GM20000 (cell line): ENCODE measurements at places on chromosomes 3 and 15.

DNA sequence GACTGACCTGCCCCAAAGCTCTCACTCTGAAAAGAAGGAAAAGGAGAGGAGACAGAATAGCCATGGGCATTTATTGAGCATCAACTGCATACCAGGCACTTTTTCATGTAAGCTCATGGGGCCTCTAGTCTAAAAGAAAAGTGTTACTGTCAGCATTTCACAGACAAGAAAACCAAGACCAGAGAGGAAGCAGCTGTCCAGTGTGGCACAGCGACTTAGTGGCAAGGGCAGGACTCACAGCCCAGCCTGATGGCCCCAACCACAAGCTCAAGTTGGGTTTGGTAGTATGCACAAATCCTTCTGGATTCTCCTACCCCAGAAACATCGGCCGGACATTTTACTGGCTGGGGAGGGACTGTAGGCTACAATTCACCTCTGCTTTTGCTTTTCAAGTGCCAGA is 5.8 kb downstream of the EFCC1 start:
- DNase-seq, result no peak

DNA sequence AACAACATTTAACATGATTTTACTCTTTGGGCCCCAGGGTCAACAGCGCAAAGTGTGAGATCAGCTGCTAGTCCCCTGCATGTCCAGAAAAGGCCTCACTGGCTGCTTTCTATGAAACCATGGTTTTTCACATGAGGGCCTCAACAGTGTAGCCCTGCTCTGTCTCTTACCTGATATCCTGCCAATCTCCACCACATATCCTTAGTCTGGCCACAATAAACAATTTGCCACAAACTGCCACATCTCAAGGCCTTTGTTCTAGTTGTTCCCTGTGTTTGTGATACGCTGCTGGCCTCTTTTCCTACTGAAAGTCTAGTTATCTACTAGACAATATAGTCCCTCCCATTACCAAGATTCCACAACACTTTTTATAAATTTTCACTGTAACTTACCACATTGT is 17.7 kb downstream of the VPS39 start:
- no peak for DNase-seq

DNA sequence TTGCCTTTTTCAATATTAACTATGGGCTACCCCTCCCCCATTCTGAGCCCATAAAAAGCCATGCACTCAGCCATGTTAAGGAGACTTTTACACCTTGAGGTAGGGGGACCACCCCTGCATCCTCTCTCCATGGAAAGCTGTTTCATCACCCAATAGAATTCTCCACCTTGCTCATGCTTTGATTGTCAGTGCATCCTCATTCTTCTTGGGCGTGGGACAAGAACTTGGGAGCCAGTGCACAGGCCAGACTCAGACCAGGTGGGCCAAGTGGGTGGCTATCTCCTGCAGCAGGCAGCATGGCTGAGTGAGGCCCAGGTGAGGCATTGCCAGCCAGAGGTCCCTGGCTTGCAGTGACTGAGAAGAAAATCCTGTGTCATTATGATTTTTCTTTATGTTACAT is 357.4 kb upstream of the CDIN1 start:
- DNase-seq, result no peak

- no peak for DNase-seq
Observed at GRCh38 chr15:27468151-27468591, 497.2 kb downstream of the GABRG3 start.

DNA sequence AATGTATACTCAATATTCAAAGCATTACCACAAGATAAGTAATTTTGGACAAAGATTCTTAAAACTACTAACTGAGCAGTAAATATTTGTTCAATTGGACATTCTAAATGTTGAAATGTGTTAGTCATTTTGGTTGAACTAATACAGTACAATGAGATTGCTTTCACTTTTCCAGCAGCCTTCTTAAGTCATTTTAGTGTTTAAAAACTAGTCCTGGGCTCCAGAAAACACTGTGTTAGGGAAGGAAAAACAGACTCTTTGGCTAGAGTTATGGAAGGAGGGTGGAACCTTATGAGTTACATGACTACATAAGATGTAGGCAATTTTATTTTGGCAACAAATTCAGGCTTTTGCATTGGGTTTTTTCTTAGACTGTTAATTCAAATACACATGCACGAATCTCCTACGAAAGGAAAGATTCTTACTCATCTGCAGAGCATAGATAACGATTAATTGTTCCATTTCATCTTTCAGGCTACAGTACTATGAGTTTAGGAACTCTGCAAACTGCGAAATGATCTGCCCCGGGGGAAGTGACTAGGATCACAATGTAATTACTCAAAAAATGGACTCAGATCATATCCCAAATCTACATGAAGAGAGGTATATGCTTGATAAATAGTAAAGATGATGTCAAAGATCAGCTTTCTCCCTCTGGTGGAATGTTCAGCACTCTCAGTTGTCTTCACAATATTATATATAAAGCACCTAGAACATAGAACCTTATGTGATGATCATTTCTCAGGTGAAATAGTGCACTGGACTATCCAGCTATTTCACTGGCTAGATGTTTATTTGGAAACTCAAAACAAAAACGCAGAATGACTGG is 492.8 kb upstream of the MDFIC2 start:
- DNase-seq, result no peak

DNA sequence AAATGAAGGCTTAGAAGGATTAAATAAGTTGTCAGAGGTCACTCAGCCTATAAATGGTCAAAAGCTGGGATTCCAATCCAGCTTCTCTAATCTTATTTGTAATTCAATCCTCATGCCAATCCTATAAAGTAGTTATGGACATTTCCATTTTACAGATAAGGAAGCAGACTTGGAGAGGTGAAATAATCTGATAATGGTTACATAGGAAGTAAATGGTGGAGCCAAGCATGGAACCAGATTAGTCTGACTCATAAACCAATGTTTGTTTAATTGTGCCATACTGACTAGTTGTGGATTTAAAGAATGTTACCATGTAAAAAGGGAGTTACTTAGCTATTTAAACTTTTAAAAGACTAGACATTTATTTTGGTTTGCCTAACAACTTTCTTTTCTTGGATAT is 59.7 kb downstream of the KCNAB1 start:
- no peak for DNase-seq

DNA sequence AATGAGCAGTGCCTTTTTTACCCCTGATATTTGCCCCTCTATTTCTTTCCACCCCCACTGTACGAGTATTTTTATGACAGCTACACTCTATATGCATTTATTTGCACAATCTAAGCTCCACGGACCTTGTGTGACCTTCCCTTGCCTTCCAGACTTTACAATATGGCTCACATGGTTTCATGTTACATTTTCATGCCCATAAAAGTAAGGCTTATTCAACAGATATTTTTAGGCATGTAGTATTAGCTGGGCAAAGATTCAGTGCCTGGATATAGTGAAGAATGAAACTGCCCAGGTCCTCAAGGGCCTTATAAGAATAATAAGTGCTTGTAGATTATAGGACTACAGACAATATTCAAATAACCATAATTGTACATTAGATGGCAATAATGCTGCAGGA is 481.9 kb upstream of the CNTN4 start:
- DNase-seq, result no peak

- DNase-seq, result peak; percentile 62
Observed at GRCh38 chr3:183253528-183254486, 754 bp downstream of the B3GNT5 start.

GRCh38 chr3:155015776-155016436 is 64.2 kb upstream of the MME start:
- no peak for DNase-seq

- peak; percentile 9 for DNase-seq
Observed at GRCh38 chr15:39804026-39804425, 21.4 kb upstream of the FSIP1 start.

GRCh38 chr3:153706706-153707105 is 414.5 kb upstream of the ARHGEF26 start:
- no peak for DNase-seq

DNA sequence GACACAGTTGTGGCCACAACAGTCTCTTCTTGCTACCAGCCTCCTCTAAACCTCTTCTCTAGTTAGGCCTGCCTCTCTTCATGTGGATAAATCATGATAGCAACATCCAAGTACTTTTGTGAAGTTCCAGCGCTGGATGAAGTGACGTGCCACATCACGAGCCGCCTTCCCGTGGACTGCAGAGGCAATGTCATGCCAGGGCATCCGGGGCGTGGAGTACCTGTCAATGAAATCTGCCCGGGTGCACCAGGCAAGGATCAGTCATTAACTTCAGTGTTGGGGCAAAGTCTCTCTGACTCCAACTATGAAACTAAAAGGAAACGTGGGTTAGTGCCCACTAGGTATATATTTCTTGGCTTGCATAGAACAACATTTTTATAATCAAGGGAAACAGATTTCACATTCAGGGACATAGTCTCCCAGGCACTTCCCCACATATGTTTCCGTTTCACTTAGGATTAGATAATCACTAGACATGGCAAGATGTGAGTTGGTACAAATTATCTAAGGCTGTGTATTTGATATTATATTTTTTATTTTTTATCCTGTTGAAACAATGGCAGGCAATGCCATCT is 133.6 kb downstream of the PLD1 start:
- DNase-seq, result no peak

GRCh38 chr3:72160351-72160750 is 375.4 kb upstream of the PROK2 start:
- DNase-seq, result no peak

- DNase-seq, result no peak
Observed at GRCh38 chr3:182083112-182083511, 371.4 kb downstream of the SOX2 start.

DNA sequence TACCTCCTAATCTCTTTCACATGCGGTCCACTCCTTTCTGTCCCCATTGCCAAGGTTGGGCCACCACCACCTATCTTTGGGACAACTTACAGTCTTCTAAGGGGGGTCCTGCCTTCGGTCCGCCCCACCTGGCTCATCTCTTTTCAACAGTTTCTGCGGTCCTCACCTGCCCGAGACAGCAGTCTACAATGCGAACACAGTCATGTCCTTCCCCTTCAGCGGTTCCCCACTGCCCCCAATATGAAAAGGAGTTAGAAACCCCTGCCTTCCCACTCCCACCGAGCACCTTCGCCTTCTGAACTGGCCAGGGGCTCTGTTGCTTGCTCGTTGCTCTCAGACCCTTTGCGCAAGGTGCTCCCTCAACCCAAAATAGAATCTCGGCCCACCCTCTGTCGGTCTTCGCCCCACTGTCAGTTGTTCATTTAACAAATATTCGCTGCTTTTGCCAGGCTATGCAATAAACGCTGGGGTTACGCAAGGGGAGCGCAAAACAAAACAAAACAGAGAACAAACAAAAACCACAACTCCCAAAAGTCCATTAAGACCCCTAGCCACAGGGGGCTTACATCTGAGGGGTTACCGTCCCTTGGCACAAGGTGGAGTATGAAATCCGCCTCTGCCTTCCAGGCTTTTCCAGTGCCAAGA is 611 bp upstream of the FANCI start:
- no peak for DNase-seq

DNA sequence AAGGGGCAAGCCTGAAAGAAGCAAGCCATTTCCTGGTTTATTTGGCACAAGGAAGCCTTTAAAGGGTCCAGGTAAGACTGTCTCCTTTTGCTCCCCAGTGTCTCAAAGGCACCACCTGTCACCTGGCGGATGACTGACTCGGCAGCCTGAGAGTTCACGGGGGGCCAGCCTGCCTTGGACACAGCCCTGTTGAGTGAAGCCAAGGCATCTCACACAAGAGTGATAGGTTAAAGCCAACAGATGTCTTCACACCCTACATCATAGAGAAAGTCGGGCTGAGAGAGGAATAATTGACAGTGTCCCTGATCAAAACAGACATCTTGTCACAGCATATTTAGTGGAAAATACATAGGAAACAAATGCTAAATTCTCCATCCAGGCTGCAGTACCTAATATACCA is 28.2 kb upstream of the LIPC start:
- DNase-seq, result no peak

GRCh38 chr3:23994244-23994569 is 49.1 kb downstream of the NR1D2 start:
- no peak for DNase-seq

GRCh38 chr3:56488812-56489600 is 20.7 kb upstream of the ERC2 start:
- no peak for DNase-seq

DNA sequence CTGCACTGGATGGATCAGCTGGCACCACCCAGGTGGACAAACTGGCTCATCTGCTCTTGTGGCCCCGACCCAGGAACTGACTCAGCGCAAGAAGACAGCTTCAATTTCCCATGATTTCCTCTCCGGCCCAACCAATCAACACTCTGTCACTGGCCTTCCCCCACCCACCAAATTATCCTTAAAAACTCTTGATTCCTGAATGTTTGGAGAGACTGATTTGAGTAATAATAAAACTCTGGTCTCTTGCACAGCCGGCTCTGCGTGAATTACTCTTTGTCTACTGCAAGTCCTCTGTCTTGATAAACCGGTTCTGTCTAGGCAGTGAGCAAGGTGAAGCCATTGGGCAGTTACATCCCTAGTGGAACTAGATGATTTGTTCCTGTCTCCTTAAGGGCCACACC is 16.1 kb downstream of the BDH1 start:
- no peak for DNase-seq

DNA sequence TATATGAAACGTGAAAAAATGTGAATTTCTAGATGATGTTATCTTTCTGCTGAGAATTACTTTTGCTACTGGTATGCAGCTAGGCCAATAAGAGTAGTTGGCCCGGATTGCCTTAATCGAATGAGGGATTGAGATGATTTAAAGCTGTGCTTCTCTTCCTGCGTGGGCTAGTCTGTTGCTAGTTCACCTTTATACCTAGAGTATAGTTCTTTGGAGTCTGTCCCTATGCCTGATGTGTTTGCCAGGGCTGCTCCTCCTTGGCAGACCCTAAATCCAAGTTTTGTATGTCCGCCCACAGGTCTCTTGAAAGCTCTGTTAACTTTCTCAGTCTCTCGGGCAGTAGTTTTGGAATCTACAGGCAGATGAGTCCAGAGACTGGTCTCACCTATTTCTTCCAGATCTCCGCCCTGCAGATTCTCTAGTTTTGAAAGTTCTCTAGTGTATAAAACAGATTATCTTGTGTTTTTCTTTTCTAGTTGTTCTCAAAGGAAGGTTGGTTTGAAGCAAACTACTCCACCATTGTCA is 64.9 kb downstream of the MEF2A start:
- DNase-seq, result no peak

- no peak for DNase-seq
Observed at GRCh38 chr15:37638116-37638515, 296.3 kb upstream of the TMCO5A start.
